ENCODE measurements at places on chromosomes 16 and 17. TPM values are rescaled to one million over a fixed set of nuclear protein-coding genes. Genes with fewer than 3 reads are reported as not detected.

WNT3 gene
- total RNA-seq = not detected

SPNS3 gene
- not detected for total RNA-seq

KRTAP4-7 gene
- not detected for total RNA-seq

MYO15A gene
- total RNA-seq = 0.43 TPM

HEATR9 gene
- total RNA-seq = not detected

ADAM11 gene
- 1.7 TPM for total RNA-seq

ECI1 gene
- 29.7 TPM for total RNA-seq

TBC1D26 gene
- total RNA-seq = not detected

PDILT gene
- not detected for total RNA-seq

TOX3 gene
- 169 TPM for total RNA-seq

SOX15 gene
- 1.7 TPM for total RNA-seq

CD300H gene
- total RNA-seq = not detected

MT1H gene
- 33.8 TPM for total RNA-seq

SPN gene
- total RNA-seq = 9.4 TPM

DNA sequence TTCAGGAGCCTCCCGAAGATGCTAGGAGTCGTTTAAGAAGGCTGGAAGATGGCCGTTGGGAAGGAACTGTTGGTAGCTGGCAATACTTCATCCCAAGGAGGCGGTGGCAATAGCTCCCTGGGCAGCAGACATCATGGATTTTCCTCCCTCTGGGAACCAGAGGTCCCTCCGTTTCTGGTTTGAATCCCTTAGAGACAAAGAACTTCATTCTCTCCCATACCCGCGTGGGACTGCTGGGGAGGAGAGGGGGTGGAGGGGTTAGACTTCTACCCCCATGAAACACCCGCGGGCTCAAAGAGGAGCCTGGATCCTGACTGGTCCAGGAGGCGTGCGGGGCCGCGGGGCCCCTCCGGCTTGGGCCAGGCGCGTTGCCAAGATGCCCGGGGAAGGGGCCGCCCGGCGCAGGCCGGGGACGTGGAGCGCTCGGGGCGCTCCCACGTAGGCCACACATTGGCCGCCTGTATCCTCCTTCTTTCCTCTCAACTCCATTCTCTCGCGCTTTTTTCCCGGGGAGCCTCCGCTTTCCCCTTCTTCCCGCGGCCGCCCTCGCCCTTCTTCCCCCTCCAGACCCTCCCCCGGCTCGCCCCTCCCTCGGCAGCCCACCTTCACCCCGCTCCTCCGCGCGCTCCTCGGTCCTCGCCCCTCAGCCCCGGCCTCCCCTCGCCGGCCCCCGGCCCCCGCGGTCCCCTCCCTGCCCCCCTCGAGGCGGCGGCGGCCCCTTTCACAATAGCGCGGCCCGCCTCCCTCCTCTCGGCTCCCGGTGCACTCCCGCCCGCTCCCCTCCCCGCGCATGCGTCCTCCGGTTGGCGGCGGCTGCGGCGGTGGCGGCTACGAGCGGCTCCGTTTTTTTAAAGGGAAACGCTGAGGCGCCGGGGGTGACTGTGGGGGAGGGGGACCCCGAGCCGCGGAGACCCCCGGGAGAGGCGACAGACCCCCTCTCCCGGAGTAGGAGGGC lies at the start of gene MSL1:
TSS of gene MSL1 (plus strand) at position 791 of the 955 bp plus-strand sequence. CDS start 642 bp downstream, outside the sequence.
- peak; percentile 97 for DNase-seq

DNA sequence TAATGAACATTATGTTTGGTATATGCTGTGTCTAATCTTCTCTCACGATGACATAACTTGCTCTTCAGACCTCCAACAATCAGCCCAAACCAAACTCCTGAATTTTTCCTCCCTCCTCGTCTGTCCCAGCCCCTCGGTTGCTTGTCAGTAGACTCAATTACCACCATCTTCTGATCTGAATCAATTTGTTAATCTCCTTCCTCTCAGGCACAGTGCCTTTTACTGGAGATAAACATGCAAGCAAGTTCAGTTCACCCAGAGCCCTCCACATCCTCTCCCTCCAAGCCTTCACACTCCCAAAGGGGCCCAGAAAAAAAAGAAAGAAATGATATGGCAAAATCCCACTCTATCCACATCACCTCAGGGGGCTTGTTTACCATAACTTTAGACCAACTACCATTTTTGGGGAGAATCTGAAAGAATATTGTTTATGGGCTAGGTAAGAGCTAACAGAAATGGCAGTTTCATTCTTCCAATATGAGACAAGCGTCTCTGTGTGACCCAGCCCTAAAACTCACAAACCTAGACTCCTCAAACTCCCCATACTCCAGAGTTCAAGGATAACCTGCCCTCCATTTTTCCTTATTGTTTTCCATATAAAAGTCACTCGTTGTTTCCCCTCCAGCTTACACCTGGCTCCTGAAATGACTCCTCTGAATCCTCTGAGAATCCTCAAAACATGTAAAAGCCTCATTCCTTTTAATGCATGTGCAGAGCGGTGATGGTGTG lies 1.5 kb downstream of the TEX2 start:
- no peak for DNase-seq

- peak; percentile 89 for DNase-seq
These were observed 13.9 kb upstream of the LPCAT2 start for GRCh38 chr16:55494994-55495421.

- DNase-seq = no peak
These were observed 93.4 kb downstream of the IRX3 start for GRCh38 chr16:54193013-54193664.

GRCh38 chr17:47736501-47737495 lies 3.8 kb downstream of the TBX21 start:
- DNase-seq = no peak

DNA sequence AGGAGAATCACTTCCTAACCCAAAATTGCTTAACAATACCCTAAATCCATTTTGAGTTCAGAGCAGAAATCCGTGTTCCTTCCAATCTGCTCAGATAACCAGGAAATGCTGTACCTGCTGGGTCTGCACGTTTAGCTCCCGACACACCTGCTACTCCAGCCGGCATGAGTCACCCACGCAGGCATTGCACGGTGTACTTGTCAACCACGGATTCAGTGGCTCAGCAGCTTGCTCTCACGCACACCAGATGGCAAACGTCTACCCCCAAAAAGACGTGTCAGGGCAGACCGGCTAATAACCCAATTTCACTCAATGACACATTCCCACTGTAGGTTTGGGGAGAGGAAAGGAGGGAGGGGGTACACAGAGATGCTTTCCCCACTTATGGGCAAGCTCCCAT lies 468.1 kb downstream of the SOX9 start:
- peak; percentile 84 for DNase-seq

GRCh38 chr16:83744441-83744981 lies 63.3 kb upstream of the HSBP1 start:
- no peak for DNase-seq

- DNase-seq = no peak
These were observed 366.3 kb downstream of the NPIPA8 start for GRCh38 chr16:17970157-17970765.

- no peak for DNase-seq
These were observed 35.8 kb downstream of the MRC2 start for GRCh38 chr17:62663304-62663703.

- no peak for DNase-seq
These were observed 169.7 kb upstream of the IRX6 start for GRCh38 chr16:55154262-55154661.

GRCh38 chr17:34379868-34380267 lies 16.8 kb upstream of the CCL1 start:
- DNase-seq = no peak

GRCh38 chr17:15479703-15480102 lies 12.3 kb upstream of the CDRT4 start:
- DNase-seq = no peak

DNA sequence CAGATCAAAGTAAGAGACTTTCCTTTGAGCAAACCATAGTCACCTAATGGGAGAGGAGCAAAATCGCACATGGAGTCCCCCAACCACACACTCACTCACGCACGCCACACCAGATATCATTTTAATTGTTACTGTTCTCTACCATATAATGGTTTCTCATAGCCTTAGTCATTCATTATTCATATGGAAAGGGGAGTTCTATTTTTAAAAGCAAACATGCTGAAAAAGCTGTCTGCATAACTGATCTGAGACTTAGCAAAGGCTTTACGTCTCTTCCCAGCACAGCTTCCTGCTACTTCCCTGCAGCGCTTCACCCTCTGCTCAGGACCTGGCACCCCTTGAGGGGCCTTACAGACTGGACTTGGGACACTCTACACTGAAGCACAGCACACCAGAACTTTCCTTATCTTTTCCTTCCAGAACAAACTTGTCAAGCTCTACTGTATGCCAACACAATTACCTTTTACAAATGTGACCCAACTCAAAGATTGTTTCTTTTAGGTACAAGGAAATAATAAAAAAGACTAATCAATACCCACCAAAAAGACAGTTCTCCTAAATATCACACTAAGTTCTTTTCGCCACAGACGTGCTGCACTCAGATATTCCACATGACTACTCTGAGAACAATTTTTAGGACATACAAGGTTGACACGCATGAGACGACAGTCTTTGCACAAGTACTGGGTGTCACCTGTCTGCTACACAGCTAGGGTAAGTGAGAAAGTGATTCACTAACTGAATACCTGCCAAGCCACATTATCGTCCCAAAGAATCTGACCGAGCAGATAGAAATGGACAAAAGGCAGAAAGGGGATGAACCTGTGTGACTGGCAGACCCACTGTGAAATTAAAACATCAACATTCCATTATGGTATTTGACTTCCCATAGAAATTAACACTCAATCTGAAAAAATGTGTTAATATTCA lies 21.5 kb downstream of the SRP68 start:
- no peak for DNase-seq

DNA sequence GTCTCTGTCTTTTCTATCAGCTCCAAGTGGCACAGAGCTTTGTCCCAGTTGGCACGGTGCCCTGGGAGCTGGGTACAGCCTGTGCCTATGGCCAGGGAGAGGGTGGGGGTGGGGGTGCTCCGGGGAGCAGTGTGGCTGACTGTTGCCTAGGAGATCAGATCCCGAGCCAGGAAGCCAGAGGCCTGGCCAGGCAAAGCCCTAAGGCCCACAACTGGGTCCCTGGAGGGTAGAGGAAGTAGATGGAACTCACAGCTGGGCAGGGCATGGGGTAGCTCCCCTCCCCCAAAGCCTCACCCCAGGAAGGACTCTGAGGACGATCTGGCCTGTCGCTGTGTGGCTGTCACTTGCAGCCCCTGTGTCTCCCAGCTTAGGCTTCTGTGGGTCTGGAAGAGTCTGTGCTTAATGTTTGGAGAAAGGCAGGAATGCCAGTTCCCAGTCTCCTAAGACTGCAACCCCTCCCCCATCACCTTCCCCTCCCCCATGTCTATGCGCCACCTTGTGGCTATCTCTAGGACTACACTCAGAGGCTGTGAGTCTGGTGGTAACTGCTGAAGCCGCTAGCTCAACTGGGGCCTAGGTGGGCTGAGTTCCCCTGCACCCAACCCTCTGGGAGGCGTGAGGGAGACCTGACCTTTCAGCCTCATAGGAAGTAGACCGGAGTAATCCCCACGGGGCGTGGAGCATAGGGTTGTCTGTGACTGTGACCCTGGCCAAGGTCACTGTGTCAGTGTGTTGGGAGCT lies 12.6 kb downstream of the THRA start:
- DNase-seq = peak; percentile 94

GRCh38 chr17:77681861-77682260 lies 276.6 kb upstream of the TNRC6C start:
- peak; percentile 78 for DNase-seq

DNA sequence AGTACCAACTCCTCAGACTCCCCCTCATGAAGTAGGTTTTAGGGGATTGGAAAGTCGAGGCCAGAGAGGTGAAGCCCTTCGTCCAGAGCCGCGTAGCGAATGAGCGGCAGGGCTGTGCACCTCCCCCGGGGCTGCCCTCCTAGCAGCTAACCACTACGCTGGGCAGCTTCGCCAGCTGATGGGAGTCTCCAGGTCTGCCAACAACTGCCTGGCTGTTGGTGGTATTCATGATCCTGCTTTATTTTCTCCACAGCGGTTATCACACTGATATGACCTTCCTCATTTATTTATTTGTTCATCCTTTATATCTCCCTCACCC lies 773 bp upstream of the NETO2 start:
- DNase-seq = no peak

- no peak for DNase-seq
These were observed 18.9 kb downstream of the C16orf86 start for GRCh38 chr16:67685388-67686112.

- DNase-seq = no peak
These were observed 93.4 kb downstream of the MSI2 start for GRCh38 chr17:57349541-57350247.

DNA sequence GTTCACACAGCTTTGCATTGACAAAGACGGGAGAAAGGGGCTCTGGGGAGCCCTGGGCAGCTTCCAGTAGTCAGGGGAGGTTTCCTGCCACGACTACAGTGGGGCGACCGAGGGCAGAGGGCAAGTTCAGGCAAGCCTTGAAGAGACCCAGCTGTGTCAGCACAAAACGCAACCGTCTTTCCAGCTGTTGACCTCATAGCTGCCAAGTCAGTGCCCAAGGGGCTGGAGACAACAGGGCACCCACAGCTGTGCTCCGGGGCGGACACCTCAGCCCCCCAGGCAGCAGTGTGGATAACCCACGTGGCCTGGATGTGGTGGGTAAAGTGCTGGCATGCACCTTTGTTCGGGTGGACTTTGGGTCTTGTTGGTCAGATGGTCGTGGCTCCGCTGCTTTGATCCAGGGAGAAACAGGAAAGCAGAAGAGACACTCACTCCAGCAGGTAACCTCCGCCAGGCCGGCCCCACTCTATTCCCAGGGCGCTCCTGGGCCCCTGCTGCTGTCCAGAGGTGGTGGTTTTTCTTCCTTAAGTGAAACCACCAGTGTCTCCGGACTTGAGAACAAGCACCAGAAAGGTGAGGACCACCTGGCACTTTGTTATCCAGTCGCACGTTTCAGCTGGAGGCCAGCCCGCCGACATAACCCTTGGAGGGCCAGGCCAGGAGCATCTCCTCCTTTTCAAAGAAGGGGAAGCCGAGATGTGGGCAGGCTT lies 17.6 kb upstream of the CBX2 start:
- DNase-seq = no peak

- no peak for DNase-seq
These were observed 90.6 kb downstream of the NXN start for GRCh38 chr17:888998-889441.

DNA sequence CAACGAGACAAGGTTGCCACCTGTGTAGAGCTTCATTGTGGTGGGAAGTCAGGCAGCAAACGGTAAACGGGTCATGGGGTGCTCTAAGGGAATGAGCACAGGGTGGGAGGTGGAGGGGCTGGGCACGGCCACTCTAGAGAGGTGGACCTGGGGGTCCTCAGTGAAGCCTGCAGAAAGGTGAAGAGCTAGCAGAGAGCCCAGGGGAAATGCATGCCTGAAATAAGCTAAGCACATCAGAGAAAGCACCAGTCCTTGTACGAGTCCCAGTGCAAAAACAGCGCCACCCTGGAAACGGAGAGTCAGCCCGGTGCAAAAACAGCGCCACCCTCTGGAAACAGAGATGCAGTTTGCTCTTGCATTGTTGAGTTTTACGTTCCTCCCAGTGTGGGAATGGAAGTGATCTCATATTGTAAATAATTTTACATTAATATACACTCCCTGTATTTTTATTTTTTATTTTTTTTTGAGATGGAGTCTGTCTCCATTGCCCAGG lies 65.0 kb downstream of the TBC1D16 start:
- DNase-seq = peak; percentile 87

- peak; percentile 27 for DNase-seq
These were observed 113.2 kb downstream of the PRKCB start for GRCh38 chr16:23948949-23949411.

- DNase-seq = peak; percentile 86
These were observed 618 bp downstream of the TRIM47 start for GRCh38 chr17:75877752-75878173.

Data from stomach (tissue), 19 donors.